ENCODE measurements at places on chromosomes 7 and 10. TPM values are rescaled to one million over a fixed set of nuclear protein-coding genes. Genes with fewer than 3 reads are reported as not detected.
A peak's percentile ranks its signal among the peaks of the same experiment; 100 is the strongest.

DNA sequence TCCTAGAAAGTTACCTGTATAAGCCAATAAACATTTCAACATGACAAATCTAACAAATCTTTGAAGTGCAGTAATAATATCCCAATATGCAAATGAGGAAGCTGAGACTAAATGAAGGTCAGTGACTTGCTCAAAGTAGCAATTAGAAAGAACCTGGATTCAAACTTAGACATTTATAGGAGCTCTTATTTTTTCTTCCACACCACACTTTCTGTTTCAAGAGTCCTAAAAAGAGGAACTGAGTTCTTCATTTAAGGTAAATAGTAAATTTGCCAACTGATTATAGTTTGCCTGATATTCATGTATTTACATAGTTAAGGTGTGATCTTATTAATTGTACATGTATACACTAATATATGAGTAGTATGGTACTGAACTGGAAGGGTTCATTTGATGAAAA is 44.0 kb downstream of the KLHDC10 start:
- no peak overlapping the region for H3K27ac ChIP-seq
- H3K4me3 ChIP-seq: no peak overlapping the region
- no peaks in the 10 kb centered on the region for H3K4me1 ChIP-seq
- H3K27me3 ChIP-seq: no peaks in the 10 kb centered on the region
- no peak for DNase-seq
- peaks cover 9% of the 10 kb centered on the region for H3K36me3 ChIP-seq

GRCh38 chr7:30321089-30321881 is 36.9 kb downstream of the ZNRF2 start:
- H3K36me3 ChIP-seq: no peaks in the 10 kb centered on the region
- DNase-seq: no peak
- peak overlapping the region; percentile 48 for H3K27ac ChIP-seq
- no peaks in the 10 kb centered on the region for H3K27me3 ChIP-seq
- H3K4me3 ChIP-seq: 0 out of 2 replicates have a peak overlapping the region, but pooled peaks have one; percentile 8

GRCh38 chr7:75798770-75799169 is 14.8 kb downstream of the CCL24 start:
- DNase-seq: peak; percentile 69
- no peak overlapping the region for H3K27ac ChIP-seq
- H3K36me3 ChIP-seq: no peaks in the 10 kb centered on the region
- no peaks in the 10 kb centered on the region for H3K27me3 ChIP-seq
- no peak overlapping the region for H3K4me3 ChIP-seq

DNA sequence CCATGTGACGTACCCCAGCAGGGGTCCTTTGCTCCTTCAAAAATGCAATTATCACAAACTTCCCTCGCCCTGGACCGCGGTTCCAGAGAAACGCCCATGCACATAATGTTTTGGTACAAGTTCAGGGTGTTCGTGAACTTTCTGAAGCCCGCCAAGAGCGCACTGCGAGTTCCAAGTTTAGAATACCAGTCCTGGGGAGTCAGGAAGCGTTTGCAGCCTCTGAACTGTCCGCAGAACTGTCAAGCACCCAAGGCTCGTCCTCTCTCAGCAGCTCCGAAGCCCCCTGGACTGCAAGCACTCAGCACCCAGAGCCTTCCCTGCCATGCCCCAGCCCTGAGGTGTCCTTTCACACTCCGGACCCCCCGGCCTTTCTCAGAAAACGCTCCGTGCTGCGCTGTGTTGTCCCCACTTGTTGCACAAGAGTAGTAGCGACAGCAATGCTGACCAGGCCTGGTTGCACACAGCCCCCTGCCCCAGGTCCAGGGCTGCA is 30.3 kb downstream of the CALML3 start:
- no peaks in the 10 kb centered on the region for H3K27me3 ChIP-seq
- H3K27ac ChIP-seq: no peak overlapping the region
- H3K36me3 ChIP-seq: no peaks in the 10 kb centered on the region
- H3K4me3 ChIP-seq: no peak overlapping the region
- DNase-seq: no peak

DNA sequence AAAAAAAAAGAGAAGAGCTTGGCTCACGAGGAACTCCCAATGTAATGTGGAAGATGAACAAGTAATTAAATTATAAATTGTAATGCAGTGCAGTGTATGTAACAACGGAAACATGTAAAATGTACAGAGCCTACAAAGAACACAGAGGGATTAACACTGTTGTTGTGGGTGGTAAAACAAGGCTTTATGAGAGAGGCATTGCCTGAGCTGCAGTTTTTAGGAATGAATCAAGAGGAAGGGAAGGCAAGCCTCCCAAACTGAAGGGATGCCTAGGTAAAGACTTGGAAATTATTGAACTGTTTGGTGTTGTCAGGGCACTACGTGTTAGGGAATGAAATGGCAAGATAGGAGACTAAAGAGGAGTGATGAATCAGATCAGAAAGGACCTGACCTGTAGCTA is 213.7 kb downstream of the HTR7 start:
- no peak overlapping the region for H3K4me3 ChIP-seq
- no peaks in the 10 kb centered on the region for H3K36me3 ChIP-seq
- no peak for DNase-seq
- no peaks in the 10 kb centered on the region for H3K27me3 ChIP-seq
- H3K4me1 ChIP-seq: no peaks in the 10 kb centered on the region
- no peak overlapping the region for H3K27ac ChIP-seq

GRCh38 chr10:121221991-121222390 is 370.8 kb downstream of the WDR11 start:
- no peak for DNase-seq
- no peaks in the 10 kb centered on the region for H3K4me1 ChIP-seq
- H3K27ac ChIP-seq: no peak overlapping the region

GRCh38 chr10:100339236-100339635 is 7.8 kb upstream of the SCD start:
- H3K27ac ChIP-seq: no peak overlapping the region
- H3K4me3 ChIP-seq: no peak overlapping the region
- no peak for DNase-seq
- H3K36me3 ChIP-seq: no peaks in the 10 kb centered on the region
- peaks cover 3% of the 10 kb centered on the region for H3K27me3 ChIP-seq

Gene SMNDC1
- 28.1 TPM for total RNA-seq

Gene GSTO2
- total RNA-seq: 1.4 TPM

Gene OR9A2
- total RNA-seq: not detected

Gene C10orf62
- not detected for total RNA-seq

Gene AZGP1
- 0.53 TPM for total RNA-seq

All from K562 (cell line).